Epithelial cell of esophagus (primary cell): ENCODE measurements at places on chromosomes 3 and 15.
A peak's percentile ranks its signal among the peaks of the same experiment; 100 is the strongest.

- DNase-seq: no peak
Observed at GRCh38 chr15:69719527-69720240, 267.1 kb downstream of the RPLP1 start.

DNA sequence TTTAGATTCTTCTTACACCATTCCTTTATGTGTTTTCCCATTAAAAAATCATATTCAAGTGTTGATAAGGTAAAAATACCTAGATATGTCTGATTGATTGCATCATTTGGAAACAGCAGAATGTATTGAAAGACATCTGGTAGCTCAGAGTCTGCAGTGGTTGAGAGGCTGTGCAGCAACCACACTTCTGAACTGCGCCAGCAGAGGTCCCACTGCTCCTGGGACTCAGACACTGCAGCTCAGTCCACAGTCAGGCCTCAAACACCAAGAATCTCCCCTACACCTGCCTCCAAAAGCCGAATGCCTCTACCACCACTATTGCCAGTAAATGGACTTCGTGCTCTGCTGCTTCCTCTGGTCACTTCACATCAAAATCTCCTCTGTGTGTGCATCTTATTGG lies 176.9 kb upstream of the LMCD1 start:
- peak; percentile 53 for DNase-seq

GRCh38 chr15:35206060-35206675 lies 121.1 kb upstream of the NANOGP8 start:
- peak; percentile 22 for DNase-seq

- no peak for DNase-seq
Observed at GRCh38 chr3:183875411-183875810, 9.3 kb downstream of the PARL start.

DNA sequence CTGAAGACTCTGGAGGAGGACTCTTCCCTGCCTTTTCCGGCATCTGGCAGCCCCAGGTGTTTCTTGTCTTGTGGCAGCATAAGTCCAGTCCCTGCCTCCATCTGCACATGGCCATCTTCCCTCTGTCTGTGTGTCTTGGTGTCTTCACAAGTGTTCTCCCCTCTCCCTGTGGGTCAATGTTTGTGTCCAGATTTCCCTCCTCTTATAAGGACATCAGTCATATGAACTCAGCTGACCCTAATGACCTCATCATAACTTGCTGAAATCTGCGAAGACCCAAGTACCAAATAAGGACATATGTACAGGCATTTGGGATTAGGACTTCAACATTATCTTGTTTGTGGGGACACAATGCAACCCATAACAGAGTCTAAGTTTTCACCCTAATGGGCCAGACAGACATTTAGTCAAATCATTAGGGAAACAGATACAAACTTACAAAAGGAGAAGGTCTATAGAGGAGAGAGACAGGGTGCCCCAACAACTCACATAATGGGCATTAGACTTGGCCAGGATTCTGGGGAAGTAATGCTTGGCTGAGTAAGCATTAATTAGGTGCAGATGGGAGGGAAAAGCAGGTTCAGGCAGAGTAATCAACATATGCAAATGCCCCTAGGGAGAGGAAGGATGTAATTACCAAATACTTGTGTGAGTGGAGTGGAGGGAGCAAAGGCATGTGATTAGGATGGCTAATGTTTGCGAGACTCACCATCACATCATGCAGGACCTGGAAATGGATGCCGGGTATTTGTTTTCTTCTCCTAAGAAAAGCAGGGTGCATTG lies 372.8 kb upstream of the TBL1XR1 start:
- peak; percentile 88 for DNase-seq

- peak; percentile 96 for DNase-seq
Observed at GRCh38 chr15:99454941-99455788, 110.6 kb upstream of the MEF2A start.

GRCh38 chr3:181629029-181629428 lies 82.7 kb upstream of the SOX2 start:
- peak; percentile 89 for DNase-seq
